ENCODE measurements at places on chromosomes 6 and 20. TPM values are rescaled to one million over a fixed set of nuclear protein-coding genes. Genes with fewer than 3 reads are reported as not detected.
A peak's percentile ranks its signal among the peaks of the same experiment; 100 is the strongest.

- peak; percentile 12 for DNase-seq
Observed at GRCh38 chr20:9514461-9515213, at the start of gene LAMP5. TSS of gene LAMP5 (plus strand) at chr20:9514590. CDS start at chr20:9514853, 263 bp downstream.

The ZFP57 gene
- total RNA-seq, result 0.10 TPM

DNA sequence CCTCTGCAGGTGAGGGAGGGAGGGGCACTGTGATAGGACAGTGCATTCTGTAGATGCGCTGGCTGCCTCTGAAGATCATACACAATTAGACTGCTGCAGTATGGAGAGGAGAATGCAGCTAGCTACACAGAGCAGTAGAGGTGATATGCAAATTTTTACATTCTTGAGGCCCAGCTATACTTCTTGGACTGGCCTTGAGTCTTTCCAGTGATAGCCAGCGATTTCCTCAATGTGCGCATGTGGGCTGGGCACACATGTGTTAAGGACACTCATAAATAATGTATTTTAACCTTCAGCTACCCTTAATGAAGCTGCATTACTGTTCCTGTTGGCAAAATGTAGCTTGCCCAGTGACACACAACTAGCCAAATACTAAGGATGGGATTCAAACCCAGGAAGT, 19.0 kb downstream of the TTPAL start:
- DNase-seq, result no peak

GRCh38 chr6:165675120-165675519, 12.1 kb upstream of the PDE10A start:
- no peak for DNase-seq

- DNase-seq, result no peak
Observed at GRCh38 chr6:3618642-3619041, 132.9 kb downstream of the PXDC1 start.

DNA sequence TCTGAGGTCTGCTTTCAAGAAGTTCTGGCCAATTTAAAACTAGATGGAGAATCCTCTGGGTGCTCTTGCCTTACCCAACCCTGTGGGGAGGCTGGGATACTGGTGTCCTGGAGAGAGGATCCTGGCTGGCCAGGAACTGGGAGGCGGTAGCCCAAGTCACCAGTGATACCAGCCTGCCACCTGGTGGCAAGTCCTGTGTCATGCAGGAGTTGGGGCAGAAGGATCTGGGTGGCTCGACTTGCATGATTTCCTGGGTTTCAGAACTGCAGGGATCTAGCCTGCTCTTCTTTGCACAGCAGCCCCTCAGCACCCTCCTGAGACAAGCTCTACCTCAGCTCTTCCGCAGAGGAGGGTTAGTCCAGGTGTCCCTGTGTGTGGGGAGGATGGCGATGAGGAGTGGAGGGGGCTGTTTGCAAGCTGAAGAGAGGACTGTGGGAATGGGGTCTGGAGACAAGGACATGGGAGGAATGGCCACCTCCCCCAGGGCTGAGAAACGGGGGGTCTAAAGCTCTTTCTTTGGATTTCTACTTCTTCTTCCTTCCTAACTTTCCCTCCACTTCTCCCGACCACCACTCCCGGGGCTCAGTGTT, 4.2 kb downstream of the KCNK17 start:
- peak; percentile 45 for DNase-seq

The CRISP3 gene
- not detected for total RNA-seq

- no peak for DNase-seq
Observed at GRCh38 chr20:44523746-44524145, 1.9 kb upstream of the SERINC3 start.

- DNase-seq, result no peak
Observed at GRCh38 chr20:56362833-56363413, 4.1 kb downstream of the FAM210B start.

The MLN gene
- not detected for total RNA-seq

The C20orf204 gene
- 0.45 TPM for total RNA-seq

DNA sequence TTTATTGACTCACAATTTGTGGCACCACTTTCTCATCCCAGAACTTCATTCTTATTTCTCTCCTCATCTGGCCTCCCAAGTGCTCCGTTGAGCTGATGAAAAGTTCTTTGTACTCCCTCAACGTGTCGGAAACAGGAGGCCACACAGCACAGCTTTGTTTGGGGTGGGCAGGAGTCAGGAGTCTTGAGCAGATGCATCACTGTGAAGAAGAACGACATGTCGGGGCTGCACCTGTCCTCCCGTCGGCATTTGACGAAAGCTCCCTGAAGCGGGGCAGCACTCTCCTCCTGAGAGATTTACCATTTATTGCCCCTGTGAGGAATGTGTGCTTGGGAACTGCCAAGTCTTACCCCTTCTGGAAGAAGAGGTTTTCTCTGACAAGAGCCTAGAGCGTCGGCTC, 28.1 kb downstream of the TAF8 start:
- no peak for DNase-seq

The JPH2 gene
- 8.5 TPM for total RNA-seq

GRCh38 chr20:51758978-51759544, 9.1 kb downstream of the ATP9A start:
- no peak for DNase-seq

GRCh38 chr20:8803065-8803464, 265.8 kb upstream of the PLCB4 start:
- DNase-seq, result no peak

GRCh38 chr6:12457094-12457493, 166.9 kb downstream of the EDN1 start:
- no peak for DNase-seq

The RFX6 gene
- not detected for total RNA-seq

The DLL1 gene
- total RNA-seq, result 2.1 TPM

The TMEM244 gene
- total RNA-seq, result not detected

DNA sequence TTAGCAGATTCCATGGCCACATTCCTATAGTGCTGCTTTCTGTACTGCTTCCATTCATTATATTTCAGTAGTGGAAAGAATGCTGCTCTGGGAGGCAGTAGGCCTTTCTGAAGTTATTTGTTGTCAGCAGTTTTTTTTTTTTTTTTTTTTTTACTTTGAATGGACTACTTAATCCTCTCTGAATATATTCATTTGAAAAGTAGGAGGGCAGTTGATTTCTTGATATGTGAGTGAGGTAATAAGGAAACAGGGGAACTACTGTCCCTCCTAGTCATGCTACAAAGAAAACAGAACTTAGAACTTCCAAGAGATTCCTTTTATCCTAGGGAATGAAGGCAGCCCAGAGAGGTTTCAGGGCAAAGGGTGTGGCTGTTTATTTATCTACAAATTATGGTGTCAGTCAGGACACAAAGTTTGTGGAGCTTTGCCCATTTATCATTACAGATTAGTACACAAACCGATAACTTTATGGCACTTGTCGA, 155.9 kb downstream of the JARID2 start:
- DNase-seq, result no peak

DNA sequence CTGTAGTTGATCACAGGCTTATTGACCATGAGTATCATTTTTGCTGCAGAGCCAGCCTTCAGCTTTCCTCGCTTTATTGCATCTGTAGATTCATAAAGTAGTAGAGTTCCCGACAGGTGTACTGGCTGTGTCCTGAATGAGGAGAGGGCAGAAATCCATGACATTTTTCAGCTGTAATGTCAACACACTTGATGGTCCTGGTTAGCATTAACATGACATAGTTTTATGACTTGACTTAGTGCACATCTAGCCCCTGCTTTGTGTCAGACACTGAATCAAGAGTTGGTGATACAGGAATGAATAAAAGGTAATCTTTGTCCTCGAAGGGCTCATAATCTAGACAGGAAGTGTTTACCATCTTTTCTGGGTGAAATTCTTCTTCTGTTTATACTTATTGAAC, 55.0 kb downstream of the AIG1 start:
- DNase-seq, result no peak

- DNase-seq, result no peak
Observed at GRCh38 chr6:26193467-26194328, 106.5 kb downstream of the HFE start.

The GLP1R gene
- not detected for total RNA-seq

DNA sequence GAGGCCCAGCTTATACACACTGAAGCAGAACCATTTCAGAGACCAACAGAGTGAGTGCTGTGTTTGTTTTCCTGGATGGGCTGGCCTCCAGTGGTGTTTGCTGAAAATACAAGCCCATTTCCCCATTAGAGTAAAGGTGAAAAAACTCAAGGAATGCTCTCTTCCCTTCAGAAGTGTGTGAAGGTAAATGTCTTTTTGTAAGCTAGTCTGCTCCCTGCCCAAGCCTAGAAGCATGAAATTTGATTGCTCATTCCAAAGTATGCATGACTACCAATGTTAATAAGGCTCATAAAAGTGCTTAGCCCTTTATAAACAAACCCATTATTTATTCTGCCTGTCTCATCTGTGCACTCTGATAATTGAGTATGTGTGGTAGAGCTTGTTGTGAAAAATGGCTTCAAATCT, 59.1 kb downstream of the ADGRF1 start:
- peak; percentile 98 for DNase-seq

GRCh38 chr6:135089901-135090300, 35.3 kb upstream of the HBS1L start:
- DNase-seq, result no peak

The ABHD12 gene
- total RNA-seq, result 68.7 TPM

- no peak for DNase-seq
Observed at GRCh38 chr6:71335544-71335943, 46.9 kb downstream of the OGFRL1 start.

- peak; percentile 77 for DNase-seq
Observed at GRCh38 chr20:41783423-41784208, 165.4 kb upstream of the CHD6 start.

DNA sequence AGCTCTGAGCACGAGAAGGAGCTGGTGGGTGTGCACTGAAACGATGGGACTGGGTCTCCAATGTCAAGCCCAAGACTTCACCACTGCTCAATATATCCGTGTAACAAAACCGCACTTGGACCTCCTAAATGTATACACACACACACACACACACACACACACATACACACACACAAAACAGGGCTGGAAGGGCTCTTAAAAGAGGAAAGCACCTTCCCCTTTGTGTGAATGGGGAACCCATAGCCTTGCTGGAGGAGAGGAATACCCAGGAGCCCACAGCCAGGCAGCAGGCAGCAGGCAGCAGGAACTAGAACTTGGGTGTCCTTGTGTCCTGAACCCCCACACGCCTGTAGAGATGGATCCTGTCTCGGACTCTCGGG, 29.8 kb downstream of the TGM2 start:
- DNase-seq, result no peak

The KHDC1L gene
- not detected for total RNA-seq

The ABHD16B gene
- total RNA-seq, result not detected

- no peak for DNase-seq
Observed at GRCh38 chr6:31190488-31190887, 20.0 kb upstream of the POU5F1 start.

The MPIG6B gene
- not detected for total RNA-seq

GRCh38 chr20:17538517-17539170, 7.5 kb upstream of the BFSP1 start:
- peak; percentile 20 for DNase-seq

The TRERF1 gene
- total RNA-seq, result 0.35 TPM

- DNase-seq, result no peak
Observed at GRCh38 chr6:151341476-151342195, 49.7 kb downstream of the ZBTB2 start.

DNA sequence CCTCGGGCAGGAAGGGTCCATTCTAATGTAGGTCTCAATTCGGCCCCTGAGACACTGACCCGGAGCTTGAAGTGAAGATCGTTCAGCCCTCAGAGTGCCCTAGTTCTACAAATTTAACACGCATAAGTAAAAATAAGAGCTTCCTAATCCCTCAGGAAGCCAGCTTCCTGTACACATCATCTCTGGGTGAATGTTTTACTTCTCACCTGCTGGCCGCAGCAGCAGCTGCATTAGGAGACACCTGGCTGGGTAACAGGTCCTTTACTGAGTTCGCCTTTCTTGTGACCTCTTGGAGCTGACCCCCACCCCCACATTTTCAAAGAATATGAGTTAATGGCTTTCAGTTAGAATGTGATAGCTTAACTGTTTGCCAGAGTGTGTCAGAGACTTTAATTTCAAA, 165.0 kb downstream of the SMOC2 start:
- DNase-seq, result no peak

- DNase-seq, result no peak
Observed at GRCh38 chr6:17001188-17001587, 100.7 kb upstream of the STMND1 start.

DNA sequence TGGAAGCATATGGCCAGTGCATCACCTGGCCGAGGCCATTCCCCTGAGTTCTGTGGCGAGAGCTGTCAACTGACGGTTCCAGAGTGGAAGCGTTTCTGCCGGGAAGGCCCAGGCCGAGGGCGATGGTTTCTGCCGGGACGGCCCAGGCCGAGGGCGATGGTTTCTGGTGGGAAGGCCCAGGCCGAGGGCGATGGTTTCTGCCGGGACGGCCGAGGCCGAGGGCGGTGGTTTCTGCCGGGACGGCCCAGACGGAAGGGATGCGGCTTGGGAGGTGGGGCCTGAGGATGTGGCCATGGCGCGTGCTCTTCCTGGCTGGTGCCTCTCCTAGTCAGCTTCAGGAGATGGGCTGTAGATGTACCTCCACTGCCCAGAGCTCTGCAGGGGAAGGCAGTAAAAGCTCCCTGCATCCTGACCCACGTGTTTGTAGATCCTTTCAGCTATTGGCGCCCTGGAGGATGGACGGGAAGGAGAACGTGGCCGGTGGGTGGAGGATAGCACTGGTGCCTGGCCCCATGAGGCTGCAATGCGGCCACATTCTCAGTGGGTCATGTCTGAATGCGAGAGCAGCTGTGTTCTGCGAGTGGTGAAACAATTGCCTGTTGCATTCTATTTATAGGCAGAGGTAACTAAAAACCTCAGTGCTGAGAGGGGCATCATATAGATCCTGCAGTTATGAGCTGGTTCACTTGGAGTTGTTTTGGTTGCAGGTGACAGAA, 12.8 kb downstream of the TPD52L2 start:
- no peak for DNase-seq

The PARD6B gene
- total RNA-seq, result 31.3 TPM

- peak; percentile 30 for DNase-seq
Observed at GRCh38 chr6:129859524-129859923, 1.6 kb downstream of the TMEM244 start.

The CAP2 gene
- total RNA-seq, result 7.3 TPM

- DNase-seq, result peak; percentile 11
Observed at GRCh38 chr20:24658920-24659660, 189.7 kb downstream of the SYNDIG1 start.

The FILIP1 gene
- total RNA-seq, result 0.17 TPM

- DNase-seq, result no peak
Observed at GRCh38 chr6:1279065-1279464, 32.8 kb upstream of the FOXQ1 start.

The TAAR6 gene
- not detected for total RNA-seq

GRCh38 chr6:121595646-121596045, 160.2 kb downstream of the GJA1 start:
- no peak for DNase-seq

GRCh38 chr6:117829594-117830319, 77.3 kb upstream of the SLC35F1 start:
- no peak for DNase-seq

Data from renal cortical epithelial cell (primary cell).